Esophagus squamous epithelium (tissue), 5 donors: ENCODE measurements at places on chromosomes 7 and 10. TPM values are rescaled to one million over a fixed set of nuclear protein-coding genes. Genes with fewer than 3 reads are reported as not detected.

The CHAT gene
- total RNA-seq: not detected

DNA sequence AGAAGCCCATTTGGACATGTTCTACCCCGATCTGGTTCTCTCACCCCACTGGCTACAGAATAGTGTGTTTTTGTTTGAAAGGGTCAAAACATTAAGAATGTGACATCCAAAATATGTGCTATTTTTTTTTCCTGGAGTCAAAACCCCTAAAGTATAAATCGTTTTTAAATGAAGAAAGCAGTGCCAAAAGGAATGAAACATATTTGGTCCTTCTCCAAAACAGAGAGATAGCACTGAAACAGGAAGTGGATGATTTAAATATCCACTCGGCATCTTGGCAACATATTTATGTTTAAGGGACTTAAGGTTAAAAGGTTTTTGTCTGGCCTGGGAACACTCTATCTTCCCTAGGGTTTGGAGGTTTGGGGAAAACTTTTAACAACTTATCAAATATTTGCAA is 32.3 kb downstream of the CALD1 start:
- no peak for DNase-seq

DNA sequence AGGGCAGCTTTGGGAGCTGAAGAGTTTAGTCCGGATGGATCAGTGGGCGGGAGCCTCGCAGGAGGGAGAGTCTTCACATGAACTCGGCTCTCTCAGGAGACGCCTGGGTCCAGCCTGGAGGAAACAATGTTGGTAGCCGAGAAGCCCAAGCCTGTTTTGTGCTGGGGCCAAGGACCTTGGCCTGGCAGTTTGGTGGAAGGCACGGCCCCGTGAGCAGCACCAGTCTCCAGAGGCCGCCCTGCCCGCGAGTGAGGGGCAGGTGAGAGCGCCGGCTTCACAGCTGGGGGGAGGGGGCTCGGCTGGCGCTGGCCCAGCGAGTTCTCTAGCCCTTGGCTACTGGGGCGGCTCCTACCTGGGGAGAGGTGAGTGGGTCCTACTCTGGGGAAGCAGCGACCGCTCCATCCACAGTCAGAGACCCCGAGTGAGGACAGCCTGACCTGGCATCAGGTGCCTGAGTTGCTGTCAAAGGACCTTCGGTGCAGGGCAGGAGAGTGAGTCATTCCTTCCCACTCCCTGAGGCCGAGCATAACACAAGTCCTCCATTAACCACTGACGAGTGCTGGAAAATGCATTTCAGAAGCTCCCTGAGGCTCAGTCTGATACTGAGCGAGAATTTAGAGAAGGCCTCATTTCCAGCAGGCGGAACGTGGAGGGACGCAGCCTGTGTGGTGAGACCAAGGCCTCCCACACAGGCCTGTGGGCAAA is 89.3 kb upstream of the DIP2C start:
- DNase-seq: no peak

DNA sequence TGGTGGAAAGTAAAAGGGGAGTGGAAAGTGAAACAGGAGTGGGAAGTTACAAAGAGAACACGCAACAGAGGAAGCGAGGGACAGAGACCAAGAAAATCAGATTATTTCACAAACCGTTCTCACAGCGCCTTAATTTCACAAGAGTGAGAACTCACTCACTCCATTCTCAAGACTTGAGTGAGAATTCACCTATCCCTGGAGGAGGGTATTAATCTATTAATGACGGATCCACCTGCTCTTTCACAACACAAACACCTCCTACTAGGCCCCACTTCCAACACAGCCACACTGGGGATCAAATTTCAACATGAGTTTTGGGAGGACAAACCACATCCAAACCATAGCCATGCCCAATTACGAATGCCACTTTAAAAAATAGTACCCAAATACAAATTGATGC is 297.6 kb downstream of the GPAM start:
- DNase-seq: no peak

- DNase-seq: no peak
These were observed 42.5 kb downstream of the CCDC71L start for GRCh38 chr7:106618480-106618879.

DNA sequence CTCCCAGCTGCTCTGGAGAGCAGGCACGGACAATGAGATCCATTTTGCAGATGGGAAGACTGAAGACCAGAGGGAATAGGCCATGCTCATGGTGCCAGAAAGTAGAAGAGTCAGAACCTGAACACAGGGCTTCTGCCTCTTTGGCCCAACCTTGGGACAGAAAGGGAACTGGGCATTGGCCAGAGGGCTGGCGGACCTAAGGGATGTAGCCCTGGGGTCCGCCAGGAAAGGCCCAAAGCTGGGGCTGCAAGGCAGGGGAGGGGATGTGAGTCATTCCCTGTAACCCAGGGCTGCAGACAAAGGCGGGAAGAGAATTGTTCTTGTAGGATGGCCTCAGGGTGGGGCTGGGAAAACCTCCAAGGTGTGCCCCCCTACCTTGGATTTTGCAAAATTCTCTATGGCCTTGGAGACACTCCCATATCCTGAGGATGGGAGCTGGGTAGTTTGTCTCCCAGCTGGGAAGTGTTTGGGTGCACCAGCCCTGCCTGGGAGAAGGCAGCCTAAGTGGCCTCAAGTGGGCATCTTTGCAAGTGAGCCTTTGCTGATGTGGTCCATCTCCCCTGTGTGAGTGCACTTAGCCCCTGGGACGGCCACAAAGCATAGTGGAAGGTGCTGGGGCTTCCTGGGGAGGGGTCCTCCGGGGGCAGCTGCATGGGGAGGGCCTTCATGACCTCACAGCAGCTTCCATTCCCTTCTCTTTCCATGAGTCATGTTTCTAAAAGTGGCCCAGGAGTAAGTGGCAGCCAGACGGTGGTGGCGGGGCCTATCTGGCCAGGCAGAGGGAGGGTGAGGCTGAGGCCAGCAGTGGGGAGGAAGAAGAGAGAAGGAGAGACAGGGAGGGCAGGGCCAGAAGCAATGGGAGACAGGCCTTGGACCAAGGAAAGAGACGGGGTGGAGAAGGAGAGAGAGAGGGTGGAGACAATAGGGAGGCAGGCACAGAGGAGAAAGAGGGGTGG is 9.2 kb downstream of the AQP1 start:
- no peak for DNase-seq

- no peak for DNase-seq
These were observed 129.7 kb downstream of the PLCE1 start for GRCh38 chr10:94123258-94123995.

GRCh38 chr7:4214291-4215155 is 467.6 kb upstream of the FOXK1 start:
- DNase-seq: no peak

GRCh38 chr7:14836571-14837189 is 65.9 kb downstream of the DGKB start:
- DNase-seq: no peak
